ENCODE measurements at places on chromosomes 3 and 15.

- no peak for DNase-seq
Observed at GRCh38 chr3:196778755-196779154, 39.1 kb downstream of the PAK2 start.

DNA sequence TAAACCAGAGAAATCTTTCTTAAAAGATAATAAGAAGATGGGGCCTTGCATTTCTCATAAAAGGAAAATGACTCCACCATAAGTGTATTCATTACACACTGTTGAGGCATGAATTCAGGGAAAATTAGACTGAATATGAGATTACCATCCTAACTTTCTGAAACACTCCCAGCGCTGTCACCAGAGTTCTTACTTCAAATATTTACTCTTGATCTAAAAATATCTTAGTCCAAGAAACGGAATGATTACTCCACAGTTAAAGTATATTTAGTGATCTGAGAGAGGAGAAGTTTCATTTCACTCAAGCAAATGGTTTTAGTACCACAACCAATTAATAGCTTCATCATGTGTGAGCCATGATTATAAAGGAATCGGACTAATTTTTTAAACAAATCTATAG, 300.3 kb downstream of the ZBTB20 start:
- DNase-seq = no peak

- DNase-seq = no peak
Observed at GRCh38 chr3:179933080-179933479, 103.7 kb downstream of the PEX5L start.

DNA sequence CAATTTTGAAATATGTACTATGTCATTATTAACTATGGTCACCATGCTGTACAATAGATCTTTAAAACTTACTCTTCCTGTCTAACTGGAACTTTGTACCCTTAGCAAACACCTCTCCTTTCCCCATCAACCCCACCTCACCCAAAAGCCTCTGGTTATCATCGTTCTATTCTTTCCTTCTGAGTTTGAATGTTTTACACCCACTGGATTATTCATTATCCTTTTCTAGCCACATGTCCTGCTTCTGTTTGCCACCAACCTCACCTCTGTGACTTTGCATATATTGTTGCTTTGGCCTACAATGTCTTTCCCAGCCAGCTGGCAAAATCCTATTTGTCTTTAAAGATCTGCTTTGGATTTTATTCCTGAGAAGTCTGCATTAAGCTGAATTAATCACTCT, 102.6 kb upstream of the TSPAN3 start:
- DNase-seq = no peak

DNA sequence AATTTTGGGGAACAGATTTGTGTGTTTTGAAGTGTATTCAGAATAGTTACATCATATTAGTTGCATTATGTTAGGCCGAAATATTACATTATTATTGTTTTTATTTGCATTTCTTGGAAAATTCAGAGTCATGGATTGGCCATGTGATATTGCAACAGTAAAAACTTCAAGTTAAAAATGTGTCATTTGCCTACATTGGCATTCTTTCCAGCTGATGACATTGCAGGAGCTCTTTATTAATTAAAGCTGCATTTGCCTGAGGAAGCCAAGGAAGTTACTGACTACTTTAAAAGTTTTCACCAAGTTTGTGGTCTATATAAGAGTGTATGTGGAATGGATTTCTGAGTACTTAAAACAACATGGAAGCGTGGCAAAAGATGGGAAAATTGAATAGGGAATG, 726.4 kb upstream of the SGO1 start:
- DNase-seq = no peak

DNA sequence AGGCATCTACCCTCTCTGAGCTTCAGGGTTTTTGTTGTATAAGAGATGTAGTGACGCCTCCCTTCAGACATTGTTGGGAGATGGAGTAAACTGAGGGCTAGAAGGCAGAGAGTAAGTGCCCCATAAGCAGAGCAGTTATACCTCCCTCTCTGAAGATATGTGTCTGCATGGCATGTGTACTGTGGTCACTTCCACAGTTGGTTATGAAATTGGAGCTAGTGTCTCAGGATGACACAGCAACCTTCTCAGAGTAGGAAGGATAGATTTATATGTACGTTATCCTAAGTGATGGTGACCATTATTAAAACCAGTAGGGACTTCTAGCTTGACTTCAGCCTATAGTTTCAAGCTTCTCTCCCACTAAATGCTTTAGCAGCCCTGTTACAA, 17.9 kb downstream of the PXK start:
- no peak for DNase-seq

DNA sequence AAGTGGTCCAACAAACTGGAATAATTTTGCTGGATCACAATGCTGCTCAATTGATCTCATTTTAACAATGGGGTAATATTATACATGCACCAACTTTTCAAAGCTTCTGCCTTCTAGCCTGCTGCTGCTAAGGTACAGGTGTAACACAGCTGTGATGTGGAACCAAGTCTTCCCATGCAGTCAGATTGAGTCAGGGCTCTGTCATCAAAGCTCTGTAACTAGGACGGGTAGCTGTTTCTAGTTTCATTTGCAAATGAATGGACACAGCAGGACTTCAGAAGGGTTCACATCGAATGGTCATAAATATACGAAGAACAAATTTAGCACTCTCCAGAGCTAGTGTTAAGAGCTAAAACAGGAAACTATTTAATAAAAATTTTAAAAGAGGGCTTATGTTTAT, 189.2 kb downstream of the USP13 start:
- no peak for DNase-seq

DNA sequence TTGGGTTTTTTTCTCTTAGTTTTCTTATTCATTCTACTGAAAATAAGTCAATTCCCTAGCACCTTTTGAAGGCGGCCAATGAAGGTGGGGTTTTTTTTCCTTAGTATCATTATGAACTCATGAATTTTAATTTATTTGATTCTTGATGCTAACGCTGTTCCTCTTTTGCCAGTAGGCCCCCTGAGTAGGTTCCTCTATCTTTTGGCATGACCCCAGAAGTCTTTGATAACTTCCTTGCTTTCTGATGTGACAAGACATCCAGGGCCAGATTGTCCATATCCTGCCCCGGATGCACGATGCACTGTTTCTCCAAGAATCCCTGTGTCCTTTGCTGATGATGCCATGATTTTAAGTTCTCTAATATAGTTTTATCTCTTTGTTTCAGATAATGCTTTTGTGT, 20.6 kb downstream of the LRRK1 start:
- DNase-seq = no peak

DNA sequence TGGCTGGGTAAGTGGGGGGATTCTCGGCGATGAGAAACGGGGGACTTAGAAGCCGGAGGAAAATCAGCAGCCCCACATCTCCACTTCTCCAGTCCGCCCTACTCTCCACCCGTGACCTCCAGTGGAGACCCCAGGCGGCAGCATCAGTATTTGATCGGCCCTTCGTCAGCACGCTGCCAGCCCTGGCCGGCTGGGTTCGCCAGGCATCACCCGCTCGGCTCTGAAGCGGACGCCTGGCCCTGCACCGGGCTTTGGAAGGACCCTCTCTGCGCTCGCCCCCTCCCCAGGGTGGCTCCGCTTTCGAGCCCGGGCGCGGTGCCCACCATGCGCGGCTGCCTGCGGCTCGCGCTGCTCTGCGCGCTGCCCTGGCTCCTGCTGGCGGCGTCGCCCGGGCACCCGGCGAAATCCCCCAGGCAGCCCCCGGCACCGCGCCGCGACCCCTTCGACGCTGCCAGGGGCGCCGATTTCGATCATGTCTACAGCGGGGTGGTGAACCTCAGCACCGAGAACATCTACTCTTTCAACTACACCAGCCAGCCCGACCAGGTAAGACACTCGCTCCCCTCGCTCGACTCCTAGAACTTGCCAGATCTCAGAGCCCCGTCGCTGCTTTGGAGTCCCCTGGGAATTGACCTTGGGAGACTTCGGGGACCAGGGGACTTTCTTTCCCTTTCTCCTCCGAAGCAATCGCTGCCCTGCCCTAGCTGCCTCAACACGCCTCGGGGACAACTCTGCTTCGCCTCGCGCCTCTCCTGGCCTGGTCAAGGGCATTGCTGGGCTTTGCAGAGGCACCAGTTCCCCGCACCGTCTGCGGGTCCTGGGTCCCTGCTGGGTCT, 561 bp downstream of the SIDT1 start:
- no peak for DNase-seq

GRCh38 chr3:171451915-171452314, 8.3 kb downstream of the TNIK start:
- no peak for DNase-seq

DNA sequence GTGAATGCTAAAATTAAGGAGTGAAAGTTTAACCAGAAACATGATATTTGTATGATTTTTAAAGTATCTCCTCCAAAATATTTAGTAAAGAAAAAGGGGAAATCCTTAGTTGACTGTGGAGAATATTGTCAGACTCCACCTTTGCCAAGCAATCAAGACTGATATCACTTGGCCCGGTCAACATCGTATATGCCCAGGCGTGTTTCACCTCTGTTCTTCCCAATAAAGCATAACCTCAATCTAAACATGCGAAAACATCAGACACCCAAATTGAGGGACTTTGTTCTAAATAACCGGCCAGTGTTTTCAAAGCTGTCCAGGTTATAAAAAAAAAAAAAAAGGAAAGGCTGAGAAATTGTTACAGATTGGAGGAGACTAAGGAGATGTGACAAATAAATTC, 54.2 kb upstream of the PPP4R2 start:
- DNase-seq = no peak

- DNase-seq = no peak
Observed at GRCh38 chr3:150312018-150312657, 96.0 kb upstream of the TSC22D2 start.

GRCh38 chr3:114392831-114393230, 99.0 kb downstream of the TIGIT start:
- no peak for DNase-seq

GRCh38 chr3:158789592-158789991, 12.3 kb upstream of the MFSD1 start:
- DNase-seq = no peak

DNA sequence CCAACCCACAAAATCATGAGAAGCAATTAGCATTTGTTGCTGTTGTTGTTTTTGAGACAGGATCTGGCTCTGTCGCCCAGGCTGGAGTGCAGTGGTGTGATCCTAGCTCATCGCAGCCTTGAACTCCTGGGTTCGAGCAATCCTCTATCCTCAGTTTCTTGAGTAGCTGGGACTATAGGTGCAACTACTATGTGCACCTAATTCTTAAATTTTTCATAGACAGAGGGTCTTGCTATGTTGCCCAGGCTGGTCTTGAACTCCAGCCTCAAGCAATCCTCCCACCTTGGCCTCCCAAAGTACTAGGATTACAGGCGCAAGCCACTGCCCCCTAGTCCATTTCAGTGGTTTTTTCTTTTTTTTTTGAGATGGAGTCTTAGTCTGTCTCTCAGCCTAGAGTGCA, 18.3 kb downstream of the PARP16 start:
- DNase-seq = no peak

- no peak for DNase-seq
Observed at GRCh38 chr3:38232701-38233100, 32.9 kb upstream of the SLC22A13 start.

GRCh38 chr3:59240666-59241255, 190.9 kb upstream of the CFAP20DC start:
- no peak for DNase-seq

GRCh38 chr15:22939051-22939450, 41.1 kb downstream of the CYFIP1 start:
- no peak for DNase-seq

DNA sequence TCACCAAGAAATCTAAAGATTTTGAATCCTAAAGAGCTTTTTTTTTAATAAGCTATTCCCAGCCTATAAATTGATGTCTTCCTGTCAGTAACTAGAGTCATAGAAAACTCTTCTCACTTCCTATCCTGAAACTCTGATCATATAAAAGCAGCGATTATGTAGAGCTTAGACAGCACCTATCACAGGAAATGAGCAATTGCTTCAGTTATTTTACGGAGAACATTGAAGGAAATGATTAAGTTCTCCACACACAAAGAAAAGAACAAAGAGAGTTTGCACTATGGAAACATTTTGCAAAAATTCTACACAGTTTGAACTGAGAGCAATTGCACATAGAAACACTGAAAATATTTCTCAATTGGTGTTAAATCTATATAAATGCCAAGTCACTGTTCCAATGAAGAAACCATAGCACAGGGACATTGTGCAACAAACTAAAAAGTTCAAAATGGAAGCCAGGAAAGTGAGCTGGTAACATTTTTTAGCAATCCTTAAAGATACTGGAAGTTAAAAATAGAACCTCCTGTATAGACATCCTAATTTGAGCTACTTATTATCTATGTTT, 291.5 kb upstream of the ARHGEF26 start:
- no peak for DNase-seq

- DNase-seq = peak; percentile 65
Observed at GRCh38 chr15:59247364-59247763, 40.7 kb downstream of the LDHAL6B start.

DNA sequence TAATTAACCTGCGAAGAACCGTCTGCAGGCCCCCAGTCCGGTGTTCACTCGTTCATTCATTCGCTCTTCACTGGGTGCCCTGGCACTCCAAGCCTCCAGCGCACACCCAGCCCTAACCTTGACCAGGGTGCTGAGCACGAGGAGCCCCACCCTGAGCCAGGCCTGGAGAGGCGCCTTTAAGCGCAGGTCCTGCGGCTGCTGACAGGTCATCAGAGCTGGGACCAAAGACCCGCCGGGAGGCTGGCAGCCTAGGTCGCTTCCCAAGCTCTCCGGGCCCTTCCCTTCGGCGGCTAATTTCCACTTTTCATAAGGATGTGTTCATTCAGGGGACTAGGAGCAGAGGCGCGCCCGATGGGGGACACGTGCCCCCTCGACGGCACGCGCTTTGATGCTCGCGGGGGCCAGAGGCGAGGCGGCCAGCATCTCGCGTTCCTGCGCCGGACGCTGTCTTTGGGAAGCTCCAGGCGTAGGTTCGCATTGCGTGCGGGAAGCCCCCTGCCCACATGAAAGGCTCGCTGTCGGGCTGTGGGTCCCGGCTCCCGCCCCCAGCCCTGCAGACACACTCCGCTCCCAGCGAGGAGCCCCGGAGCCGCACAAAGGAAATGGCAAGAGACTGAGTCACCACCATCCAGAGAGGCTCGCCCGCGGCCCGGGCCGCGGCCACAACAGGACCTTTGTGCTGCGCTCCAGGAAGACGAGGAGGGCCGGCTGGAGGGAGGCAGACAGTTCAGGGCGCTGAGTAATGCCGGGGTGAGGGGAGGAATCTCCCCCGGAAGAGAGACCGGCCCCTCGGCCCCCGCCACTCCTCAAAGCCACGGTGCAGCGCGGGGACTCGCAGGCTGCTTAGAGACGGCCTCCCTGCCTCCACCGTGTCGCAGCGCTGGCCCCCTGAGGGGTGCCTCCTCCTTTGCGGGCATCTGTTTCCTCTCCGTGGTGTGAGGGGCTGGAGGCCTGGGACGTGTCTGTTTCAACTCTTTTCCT, 266.4 kb upstream of the HES1 start:
- no peak for DNase-seq

DNA sequence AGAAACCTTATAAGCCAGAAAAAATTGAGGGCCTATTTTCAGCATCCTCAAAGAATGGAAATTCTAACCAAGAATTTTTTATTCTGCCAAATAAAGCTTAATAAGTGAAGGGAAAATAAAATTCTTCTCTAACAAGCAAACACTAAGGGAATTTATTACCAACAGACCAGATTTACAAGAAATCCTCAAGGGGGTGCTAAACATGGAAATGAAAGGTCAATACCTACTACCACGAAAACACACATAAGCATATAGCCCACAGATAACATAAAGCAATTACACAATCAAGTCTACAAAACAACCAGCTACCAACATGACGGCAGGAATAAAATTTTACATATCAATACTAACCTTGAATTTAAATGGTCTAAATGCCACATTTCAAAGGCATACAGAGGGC, 883.5 kb downstream of the SI start:
- DNase-seq = no peak
